NK-92 treated with Interleukin-12 subunit alpha and Interleukin-12 subunit beta, amount 100 ng/mL, for 24 hours (cell line): ENCODE measurements at places on chromosomes 5 and 9.

DNA sequence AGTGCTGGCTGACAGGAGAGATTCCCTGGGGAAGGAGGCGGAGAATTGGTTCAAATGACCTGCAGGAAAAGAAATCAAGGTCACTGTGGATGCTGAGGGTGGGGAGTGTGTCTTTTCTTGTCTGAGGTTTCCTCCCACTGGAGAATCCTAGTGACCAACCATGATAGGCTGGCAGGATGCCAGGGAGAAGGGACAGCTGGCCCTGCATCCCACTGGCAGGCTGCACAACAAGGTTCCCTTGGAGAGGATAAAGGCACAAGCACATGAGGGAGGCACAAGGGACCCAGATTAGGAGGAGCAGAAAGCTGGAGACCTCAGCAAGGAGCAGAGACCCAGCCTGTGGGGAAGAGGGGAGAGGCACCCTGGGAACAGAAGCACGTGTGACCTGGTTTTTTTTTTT, 11.4 kb upstream of the ZDHHC12 start:
- DNase-seq, result no peak

DNA sequence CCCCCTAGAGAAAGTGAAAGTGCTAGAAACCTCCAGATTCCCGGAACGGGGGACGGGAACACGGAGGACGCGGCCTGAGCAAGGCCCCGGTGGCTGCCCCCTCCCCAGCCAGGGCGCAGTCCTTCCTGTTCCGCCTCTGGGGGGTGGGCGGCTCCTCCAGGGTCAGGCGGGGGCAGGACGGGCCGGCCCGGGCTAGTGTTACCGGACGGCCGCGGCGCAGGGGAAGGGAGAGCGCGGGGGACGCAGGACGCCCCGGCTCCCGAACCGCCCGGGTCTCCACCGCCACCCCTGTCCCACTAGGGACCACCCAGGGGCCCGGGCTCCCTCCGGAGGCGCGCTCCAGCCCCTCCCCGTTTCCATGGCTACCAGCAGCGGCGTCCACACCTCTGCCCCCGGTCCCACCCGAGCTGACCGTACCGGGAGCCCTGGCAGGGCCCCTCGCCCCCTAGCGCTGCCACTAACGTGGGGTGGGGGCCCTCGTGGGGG, 579 bp downstream of the SLC12A7 start:
- DNase-seq, result no peak

GRCh38 chr5:96781031-96781971, 26.4 kb downstream of the ERAP1 start:
- DNase-seq, result no peak

DNA sequence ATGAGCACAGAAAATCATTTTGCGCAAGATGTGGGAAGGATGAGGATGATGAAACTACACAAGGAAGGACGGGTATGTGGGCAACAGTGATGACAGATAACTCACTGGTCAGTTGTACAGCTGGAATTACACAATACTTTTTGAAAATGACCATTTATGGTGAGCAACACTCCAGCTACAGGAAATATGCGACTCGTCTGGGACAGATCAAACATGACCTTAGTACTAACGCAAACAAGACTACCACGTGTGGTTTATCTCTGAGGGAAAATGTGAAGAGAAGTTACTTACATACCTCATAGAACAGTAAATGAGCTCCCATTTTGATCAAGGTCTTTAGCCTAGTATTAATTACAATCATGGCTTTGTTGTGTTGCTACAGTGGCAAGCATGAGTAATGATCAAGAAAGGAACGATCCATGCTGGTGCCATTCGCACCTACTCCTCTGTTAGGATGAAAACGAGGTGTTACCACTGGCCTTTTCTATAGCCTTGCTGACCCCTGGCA, 456.9 kb downstream of the BNC2 start:
- DNase-seq, result no peak

DNA sequence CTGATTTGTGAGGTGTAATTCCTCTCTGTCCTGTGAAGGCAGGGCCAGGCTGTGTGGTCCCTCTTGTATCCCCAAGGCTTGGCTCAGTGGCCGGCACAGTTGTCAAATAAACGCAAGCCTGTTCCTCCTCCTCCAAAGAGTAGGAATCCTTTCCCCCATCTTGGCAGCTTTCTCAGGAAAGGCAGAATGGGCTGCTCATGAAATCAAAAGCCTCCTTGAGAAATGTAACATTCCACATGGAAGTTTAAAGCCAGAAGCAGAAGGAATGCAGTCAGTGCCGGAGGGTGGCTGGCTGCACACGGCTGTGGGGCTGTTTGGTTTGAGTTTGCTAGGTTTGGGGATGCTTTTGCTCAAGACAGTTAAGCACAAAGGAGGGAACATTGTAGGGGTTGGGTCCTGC, 34.5 kb upstream of the MED10 start:
- no peak for DNase-seq

DNA sequence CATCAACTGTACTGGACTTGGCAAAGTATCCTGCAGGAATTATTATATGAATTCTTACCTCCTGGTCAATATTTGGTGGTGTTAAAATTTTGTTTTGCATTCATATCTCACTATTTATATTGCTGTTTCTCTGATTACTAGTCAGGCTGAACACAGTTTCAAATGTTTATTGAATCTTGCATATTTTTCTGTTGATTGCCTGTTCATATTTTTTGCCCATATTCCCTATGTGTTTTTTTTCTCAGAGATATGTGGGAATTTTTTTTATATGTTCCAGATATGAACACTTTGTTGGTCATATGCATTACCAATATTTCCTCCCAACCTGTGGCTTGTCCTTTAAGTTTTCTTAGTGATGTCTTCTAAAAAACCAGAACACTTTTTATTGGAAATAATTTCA, 148.9 kb upstream of the GRHPR start:
- no peak for DNase-seq

- DNase-seq, result no peak
These were observed 376.7 kb downstream of the DNAH5 start for GRCh38 chr5:13567819-13568218.

GRCh38 chr9:90064971-90065370, 460.2 kb downstream of the GADD45G start:
- DNase-seq, result no peak

DNA sequence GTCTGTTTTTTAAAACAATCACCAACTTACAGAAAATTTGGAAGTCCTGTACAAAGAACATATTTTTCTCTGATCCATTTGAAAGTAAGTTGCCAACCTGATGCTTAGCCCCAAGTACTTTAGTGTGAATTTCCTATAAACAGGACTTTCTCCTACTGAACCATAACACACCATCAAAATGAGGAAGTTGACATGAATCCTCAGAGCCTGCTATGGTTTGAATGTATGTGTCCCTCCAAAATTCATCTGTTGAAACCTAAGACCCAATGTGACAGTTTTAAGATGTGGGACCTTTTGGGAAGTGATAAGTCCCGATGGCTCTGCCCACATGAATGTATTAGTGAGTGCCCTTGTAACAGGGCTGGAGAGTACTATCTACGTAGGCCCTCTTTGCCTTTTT, 6.4 kb upstream of the ACOT12 start:
- DNase-seq, result no peak

DNA sequence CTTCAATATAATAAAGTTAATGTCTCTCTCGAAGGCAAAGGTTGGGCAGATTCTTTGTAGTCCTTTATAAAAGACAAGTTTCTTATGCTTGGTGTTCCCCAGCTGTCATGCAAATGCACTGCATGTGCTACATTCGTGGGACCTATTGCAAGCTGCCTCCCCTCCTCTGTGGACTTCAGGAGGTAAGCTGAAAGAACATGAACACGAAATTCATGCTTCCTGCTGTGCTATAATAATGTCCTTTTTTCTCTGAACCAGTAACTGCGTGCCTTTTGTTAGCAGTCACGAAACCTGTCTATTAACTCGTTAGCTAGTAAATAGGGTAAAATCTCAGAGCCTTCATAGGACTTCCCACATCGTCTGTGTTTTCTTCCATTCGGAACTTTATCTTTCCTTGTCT, 363.5 kb downstream of the CDH9 start:
- no peak for DNase-seq

DNA sequence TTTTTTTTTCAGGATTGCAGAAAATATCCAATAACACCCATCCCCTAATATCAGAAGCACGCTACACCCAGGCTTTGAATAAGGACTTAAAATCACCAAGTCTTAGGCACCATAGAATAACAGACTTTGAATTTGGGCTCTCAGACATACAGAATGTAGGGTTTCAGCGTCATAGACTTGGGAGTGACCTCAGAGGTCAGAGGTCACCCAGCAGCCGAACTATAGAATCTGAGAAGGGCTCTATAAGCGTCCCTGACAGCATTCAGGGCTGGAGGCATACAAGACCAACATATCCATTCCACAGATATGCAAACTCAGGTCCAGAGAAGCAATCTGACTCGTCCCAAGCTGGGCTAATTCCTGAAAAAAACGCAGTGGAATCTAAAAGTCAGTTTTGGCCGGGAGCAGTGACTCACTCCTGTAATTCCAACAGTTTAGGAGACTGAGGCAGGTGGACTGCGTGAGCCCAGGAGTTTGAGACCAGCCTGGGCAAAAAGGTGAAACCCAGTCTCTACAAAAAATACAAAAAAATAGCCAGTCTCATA, 34.7 kb downstream of the SLC6A7 start:
- DNase-seq, result no peak

GRCh38 chr9:16888594-16888993, 18.1 kb upstream of the BNC2 start:
- no peak for DNase-seq

- DNase-seq, result no peak
These were observed 312.8 kb downstream of the NDUFS4 start for GRCh38 chr5:53873235-53873634.

- no peak for DNase-seq
These were observed 504.8 kb upstream of the SGCD start for GRCh38 chr5:155822177-155822576.

- DNase-seq, result no peak
These were observed 90.3 kb upstream of the ACO1 start for GRCh38 chr9:32294106-32294505.

- DNase-seq, result peak; percentile 37
These were observed 12.9 kb downstream of the CXCL14 start for GRCh38 chr5:135565725-135566421.

GRCh38 chr5:111173476-111173875, 50.7 kb upstream of the CAMK4 start:
- DNase-seq, result no peak

DNA sequence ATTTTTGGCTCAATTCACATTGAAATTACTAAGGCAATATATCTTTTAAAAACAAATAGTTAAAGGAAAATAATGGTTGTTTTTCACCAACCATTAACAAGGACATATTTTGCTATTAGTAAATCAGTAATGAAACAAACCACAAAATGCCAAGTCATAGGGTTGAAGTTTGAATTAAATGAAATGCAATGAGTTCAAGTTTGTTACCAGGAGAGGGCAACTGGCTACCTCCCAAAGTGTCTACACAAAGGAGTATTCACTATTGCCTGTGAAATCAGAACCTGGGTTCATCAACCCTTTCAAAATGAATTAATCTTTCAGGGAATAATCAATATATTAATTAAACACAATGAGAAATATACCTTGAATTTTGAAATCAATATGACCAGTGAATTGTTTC, 138.4 kb upstream of the DMRTA1 start:
- DNase-seq, result no peak

DNA sequence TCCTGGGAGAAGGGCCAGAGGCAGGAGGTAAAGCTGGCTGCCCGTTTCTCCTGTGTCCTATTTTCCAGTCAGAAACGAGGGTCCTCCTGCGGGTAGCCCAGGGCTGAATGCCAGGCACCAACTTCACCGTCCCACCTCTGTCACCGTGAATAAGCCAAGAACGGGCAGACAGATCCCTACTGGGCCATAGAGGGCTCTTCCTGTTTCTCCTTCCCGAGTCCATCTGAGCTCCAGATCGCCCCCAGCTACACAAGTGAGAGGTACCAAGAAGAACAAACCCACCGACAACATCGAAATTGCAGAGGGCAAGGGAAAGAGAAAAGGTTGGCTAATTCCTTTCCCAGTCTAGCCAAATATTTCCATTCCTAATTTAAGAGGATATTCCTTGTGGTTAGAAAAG, 93.7 kb downstream of the SPOCK1 start:
- DNase-seq, result no peak
